ENCODE measurements at places on chromosomes 6 and 20.
A peak's percentile ranks its signal among the peaks of the same experiment; 100 is the strongest.

DNA sequence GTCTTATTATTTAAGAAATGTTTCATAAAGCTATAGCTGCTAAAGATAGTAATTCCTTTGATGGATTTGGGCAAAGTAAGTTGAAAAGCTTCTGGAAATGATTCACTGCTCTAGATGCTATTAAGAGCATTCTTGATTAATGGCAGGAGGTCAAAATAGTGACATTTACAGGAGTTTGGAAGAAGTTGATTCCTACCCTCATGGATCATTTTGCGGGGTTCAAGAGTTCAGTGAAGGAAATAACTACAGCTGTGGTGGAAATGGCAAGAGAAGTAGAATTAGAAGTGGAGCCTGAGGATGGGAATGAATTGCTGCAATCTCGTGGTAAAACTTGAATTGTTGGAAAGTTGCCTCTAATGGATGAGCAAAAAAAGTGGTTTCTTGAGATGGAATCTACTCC is 316.1 kb downstream of the UTRN start:
- DNase-seq, result no peak

- no peak for DNase-seq
Measured at GRCh38 chr6:98033617-98034016, 750.6 kb upstream of the MMS22L start.

DNA sequence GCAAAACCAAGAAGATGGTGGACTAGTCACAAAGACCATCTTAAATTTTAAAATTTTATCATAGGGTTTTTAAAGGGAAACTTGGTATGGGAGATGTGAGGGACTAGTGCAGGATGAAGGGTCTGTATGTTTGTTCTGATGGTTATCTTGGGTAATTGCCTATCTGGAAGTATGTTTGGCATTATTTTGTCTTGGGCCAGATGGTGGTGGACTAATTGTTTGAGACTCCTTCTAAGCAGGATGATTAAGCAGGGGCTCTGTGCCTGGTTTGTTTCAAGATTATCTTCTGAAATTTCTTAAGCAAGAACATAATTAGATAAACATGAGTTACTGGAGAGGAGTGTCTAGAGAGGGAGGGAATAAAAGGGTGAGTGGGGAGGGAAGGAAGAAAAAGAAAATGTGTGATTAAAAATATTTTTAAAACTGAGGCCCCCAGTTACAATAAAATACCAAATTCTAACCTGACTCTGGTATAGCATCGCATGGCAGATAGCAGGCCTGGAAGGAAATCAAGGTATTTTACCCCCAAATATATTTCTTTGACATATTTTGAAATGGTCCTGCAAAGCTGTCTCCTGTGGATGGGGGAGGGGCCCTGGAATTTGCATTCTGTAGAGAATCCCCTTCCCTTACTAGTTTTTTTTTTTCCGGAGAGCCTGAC is 49.9 kb upstream of the FAM184A start:
- no peak for DNase-seq

GRCh38 chr20:64244281-64244805 is 11.2 kb upstream of the PCMTD2 start:
- no peak for DNase-seq

- DNase-seq, result peak; percentile 66
Measured at GRCh38 chr6:119110601-119111548, 32.4 kb upstream of the FAM184A start.

DNA sequence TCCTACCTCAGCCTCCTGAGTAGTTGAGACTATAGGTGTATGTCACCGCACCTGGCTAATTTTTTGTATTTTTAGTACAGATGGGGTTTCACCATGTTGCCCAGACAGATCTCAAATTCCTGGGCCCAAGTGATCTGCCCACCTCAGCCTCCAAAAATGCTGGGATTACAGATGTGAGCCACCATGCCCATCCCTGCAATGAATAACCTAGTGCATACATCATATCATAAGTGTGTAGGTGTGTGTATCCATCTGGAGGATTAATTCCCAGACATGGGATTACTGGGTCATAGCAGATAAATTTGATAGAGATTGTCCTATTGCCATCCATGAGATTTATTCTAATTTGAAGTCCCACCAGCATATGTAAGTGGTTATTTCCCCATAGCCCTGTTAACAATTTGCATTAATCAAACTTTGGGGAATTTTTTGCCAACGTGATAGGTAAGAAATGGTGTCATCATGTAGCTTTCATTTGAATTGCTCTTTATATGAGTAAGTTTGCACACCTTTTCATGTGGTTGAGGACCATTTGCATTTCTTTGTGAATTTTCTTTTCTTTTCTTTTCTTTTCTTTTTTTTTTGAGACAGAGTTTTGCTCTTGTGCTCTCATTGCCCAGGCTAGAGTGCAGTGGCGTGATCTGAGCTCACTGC is 29.9 kb upstream of the BACH2 start:
- no peak for DNase-seq

DNA sequence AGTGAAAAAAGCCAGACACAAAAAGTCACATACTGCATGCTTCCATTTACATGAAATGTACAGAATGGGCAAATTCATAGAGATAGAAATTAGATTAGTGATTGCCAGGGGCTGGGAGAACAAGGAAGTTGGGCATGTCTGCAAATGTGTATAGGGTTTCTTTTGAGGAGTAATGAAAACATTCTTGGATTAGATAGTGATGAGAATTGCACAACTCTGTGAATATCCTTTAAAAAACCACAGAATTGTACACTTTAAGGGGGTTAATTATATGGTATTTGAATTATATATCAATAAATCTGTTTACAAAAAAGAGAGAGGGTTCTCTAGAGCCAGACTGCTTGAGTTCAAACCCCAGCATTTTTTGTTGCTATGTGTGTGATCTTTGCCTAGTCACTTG is 188.1 kb downstream of the CDC5L start:
- no peak for DNase-seq
